ENCODE measurements at places on chromosomes 1 and 21.

DNA sequence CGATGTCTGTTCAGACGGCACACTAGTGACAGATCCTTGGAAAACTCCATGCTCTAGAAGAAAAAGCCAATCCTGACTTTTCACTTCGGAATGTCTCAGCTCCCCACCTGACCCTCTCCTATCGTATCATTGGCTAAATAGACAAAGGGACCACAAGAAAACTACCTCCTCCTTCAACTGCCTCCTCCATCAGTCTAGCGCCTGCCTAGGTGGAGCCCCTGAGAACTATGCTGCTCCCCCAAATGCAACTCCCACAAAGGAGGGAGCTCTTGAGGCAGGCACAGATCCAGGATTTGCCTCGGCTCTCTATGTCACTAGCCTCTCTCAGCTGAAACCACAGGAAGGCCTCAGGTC is 148.4 kb downstream of the TOMM20 start:
- no peak for DNase-seq

GRCh38 chr1:62800825-62801306 is 16.9 kb downstream of the ATG4C start:
- DNase-seq = peak; percentile 80

DNA sequence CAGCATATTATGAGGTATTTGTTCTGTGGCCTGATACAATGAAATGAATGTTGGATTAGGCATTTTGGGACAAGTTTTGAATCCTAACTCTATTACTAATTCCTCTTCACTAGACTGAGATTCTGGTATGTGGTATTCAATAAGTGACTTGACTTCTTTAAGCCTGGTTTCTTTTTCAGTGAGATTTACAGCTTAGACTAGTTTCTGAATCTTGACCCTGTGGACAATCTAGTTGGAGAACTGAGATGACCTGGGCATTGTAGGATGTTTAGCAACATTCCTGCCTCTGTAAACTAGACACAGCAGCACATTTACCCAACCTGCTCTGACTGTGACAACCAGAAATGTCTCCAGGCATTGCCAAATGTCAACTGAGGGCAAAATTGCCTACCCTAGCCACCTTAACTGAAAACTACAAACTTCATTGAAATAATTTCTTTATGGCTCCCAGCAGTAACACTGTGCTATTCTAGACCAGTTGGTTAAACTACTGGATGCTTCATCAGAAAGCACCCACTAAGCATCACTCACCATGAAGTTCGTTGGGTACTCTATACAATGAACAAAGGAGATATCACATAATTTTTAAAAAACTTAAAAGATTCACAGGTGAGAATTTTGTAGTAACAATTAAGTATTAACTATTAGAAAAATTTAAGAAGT is 16.8 kb downstream of the PTPRC start:
- no peak for DNase-seq

- DNase-seq = no peak
These were observed 174.4 kb downstream of the PGBD5 start for GRCh38 chr1:230251644-230252191.

DNA sequence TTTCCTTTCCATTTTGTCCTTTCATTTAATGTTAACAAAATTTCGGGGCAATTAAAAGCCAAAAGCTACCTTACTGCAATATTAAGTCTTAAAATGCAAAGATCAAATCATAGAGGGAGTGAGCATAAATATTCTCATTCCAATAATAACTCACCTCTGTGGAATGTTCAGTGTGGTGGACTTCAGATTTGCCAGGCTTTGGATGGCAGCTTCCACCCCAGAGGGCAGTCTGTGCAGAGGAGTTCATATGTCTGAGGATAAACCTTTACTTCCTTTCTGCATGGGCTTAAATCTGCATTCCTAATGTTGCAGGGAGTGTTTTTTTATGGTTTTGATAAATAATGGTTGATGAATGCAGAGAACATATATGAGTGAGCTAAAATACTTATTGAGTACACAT is 16.3 kb downstream of the KIAA0040 start:
- DNase-seq = no peak

DNA sequence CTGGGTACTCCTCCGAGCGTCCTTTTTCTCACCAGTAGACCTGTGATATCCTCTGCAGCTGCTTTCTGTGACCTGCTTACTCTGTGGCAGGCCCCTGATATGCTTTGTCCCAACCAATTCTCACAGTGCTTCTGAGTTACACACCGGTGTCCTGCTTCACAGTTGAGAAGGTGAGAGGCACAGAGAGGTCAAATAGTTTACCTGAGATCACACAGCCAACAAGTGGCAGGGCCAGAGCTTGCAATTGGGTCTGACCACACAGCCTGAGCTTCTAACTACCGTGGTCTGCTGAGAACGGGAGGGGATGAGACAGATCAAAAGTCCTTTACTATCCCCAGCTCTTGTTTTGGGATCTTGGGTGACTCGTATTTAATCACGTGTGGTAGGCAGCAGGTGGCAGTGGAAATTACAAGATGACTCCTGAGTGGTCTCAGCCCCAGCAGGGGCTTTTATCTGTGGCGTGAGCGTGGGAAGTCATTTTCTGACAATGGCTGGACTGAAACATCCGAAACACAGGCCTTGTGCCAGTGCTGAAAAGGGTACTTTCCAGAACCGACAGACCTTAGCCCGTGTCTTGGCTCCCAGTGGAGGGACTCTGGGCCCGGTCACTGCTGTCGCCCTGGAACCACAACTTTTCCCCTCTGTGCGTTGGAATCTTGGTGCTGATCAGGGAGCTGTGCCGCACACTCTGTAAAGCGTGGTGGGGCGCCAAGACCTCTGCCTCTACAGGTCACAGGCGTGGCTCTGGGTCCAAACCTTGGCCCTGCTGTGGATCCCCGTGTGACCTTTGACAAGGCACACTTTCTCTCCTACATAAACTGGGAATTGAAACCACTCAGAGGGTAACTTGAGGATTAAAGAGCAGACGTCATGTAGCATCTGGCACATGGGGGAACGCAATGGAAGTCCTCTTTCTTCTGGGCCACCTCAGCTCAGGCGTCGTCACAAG is 11.9 kb downstream of the THEMIS2 start:
- DNase-seq = peak; percentile 72

DNA sequence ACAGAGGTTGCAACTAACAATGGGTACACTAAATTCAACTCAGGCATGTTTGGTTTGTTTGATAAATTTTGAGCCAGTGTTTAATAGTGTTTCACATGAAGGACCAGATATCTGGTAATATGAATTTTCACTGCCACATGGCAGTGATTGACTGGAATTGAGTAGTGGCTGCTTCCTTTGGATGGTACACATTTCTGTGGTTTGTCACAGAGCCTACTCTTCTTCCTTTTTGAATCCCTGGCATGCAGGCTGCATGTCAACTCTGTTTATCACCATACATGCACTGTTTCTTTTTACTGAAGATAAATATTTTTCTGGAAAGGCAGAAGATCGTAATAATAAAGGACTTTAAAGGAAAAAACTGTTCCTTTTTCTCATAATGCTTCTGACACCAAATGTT is 35.5 kb downstream of the SDCCAG8 start:
- DNase-seq = no peak

- no peak for DNase-seq
These were observed 213.1 kb downstream of the KAZN start for GRCh38 chr1:14811573-14811972.

- DNase-seq = no peak
These were observed 25.4 kb upstream of the ADARB1 start for GRCh38 chr21:45048968-45049367.

DNA sequence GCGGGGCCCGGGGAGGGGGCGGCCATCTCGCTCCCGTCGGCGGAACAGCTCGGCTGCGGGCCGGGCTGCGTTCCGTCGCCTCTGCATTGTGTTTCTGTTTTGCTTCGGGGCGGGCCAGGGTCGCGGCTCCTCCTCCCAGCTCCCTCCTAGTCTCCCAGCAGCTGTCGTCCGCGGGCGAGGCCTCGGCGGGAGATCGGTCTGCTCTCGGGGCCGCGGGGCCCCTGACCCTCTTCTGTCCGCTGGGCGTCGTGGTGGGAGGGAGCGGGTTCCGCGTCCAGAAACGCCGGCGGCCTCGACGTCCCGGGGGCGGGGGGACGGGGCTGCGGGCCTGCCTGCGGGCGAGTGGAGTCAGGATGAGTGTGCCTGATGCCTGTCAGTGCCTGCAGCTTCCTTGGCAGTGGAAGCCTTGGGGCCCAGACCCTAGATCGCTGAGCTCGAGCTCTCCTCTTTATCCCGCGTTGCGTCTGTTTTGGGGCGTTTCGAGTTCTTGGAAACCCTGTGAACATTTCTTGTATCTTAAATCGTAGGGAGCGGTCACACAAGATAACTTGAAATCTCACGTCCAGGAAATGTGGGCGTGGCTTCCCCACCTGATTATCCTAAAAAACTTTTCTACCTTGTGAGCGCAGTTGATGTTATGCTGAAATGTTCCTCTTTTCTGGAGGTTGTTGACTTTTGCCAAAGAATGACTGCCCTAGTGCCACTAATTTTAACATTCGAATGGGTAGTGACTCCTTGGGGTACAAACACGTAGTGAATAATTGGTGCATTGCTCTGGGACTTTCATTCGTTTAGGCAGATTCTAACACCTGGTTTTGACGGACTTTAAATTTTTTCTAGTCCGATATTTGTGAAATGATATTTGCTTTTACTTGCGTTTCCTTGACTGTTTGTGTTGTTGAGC is 676 bp downstream of the MORC3 start:
- DNase-seq = peak; percentile 55

DNA sequence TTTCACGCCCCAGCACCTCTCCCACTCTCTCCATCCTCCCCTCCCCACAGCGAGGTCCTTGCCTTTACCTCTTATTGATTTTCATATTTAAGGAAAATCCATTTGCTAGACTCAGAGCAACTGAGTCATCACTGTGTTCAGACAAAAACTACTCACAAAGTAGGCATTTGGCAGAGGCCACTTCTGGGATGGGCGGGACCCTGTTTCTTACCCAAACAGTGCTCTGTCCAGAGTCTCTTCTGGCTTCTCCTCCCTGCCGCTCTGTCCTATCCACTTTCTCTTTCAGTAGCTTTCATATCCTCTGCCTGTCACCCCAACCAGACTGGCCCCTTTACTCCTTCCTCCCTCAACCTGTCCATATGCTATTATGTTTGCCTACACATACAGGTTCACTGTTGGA is 2.4 kb upstream of the NAV1 start:
- no peak for DNase-seq

DNA sequence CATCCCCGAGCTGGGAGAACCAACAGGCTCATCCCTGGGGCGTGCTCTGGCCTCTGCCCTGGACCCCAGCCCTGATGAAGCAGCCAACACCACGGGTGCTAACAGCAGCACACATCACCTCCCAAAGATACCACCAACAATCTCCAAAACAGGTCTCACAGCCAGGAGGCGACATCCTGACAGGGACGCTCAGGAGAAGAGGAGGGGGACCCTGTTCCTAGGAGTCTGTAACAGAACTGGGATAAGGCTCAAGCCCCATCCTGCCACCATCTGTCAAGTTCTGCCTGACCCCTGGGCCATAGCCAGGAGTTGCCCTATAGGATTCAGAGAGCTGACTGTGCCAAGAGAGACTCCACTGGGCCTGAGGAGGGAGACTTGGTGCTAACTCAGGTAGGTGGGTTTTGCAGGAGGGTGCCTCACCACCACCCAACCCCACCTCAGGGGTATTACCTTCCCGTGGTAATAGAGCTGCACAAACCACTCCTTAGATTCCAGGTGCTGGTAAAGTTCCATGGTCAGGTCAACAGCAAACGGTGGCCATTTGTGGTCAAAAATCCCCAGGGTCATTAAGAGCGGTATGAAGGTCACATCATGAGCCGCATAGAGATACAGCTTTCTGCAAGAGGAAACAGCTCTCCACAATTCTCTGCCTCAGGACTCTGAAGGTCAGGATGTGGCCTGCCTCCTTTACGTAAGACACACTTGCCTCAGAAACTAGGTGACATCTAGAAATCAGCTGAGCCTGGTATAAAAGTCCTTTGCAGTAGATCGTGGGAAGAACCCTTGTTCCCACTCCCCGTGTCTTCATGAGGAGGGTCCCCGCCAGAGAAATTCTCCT is 22.3 kb downstream of the ACP6 start:
- no peak for DNase-seq

- DNase-seq = no peak
These were observed 4.2 kb downstream of the TAS1R3 start for GRCh38 chr1:1335283-1335682.

DNA sequence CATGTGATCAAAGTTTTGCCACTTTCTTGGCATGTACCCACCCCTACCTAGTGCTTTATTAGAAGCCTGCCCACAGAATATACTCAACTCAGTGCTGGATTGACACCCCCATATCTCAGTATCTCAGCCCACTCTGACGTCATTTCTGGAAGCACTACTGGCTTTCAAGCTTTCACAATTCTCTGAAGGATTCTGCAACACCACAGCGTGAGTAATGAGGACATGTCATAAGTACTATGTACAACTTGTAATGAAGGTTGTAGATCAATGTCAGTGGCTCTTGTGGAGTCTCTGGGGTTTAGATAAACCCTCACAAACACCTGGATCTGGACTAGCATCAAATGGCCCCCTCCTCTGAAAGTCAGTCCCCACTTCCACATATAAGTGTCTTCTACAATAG is 57.2 kb downstream of the TNFSF4 start:
- peak; percentile 92 for DNase-seq

All from inflammatory macrophage (primary cell).